Breast epithelium (tissue), 4 donors: ENCODE measurements at places on chromosomes 12 and 14.

DNA sequence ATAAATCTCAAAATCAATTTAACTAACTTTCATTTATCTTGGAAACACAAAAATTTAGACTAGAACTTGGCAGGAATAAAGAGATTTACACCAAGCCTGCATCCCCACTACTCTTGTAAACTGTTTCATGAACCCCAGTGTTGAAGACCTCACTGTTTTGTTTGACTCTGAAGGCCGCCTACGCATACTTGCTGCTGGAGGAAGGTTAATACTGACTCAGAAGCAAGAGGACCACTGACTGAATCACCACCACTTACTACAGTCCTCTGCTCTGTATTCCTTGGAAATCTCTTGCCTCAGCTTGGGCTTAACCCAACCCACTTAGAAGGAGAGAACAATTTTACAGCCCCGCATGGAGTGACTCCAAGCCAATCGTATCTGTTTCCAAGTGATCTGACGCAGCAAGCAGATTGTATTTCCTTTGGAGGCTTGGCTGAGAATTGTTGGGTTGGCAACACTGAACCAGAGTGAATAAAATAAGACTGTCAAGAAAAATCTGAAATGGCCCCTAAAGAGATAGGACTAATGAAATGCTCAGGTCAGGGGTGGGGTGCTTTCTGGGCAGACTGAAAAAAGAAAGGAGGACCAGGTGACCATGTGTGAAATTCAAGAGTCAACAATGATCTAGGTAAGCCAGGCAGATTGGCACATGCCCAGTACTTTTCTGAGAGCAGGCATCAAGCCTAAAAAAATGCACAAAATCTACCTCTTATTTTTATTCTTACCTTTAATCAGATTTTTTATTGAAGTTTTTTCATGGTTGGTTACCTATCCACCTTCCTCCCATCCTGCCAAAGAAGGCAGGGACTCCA lies 248.6 kb downstream of the ZFP36L1 start:
- peaks cover 8% of the 10 kb centered on the region for H3K4me1 ChIP-seq
- H3K36me3 ChIP-seq, result no peaks in the 10 kb centered on the region
- H3K4me3 ChIP-seq, result no peak overlapping the region
- DNase-seq, result no peak
- H3K27ac ChIP-seq, result peak overlapping the region; percentile 95
- no peaks in the 10 kb centered on the region for H3K27me3 ChIP-seq

DNA sequence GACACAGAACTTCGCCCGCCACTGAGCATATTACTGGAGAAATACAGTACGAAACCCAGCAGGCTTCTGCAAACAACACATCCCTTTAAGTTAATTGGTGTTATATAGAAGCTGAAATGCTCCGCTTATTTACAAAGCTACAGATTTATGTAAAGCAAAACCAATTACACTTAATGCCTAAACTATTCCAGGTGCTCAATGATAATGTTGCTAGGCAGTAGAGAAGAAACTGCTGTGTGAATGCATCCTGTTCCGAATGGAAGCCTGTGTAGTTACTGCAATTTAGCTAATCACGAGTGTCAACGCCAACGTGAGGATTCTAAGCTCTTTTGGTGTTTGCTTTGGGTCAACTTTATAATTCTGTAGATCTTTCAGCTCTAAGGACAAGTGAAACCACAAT lies 89.8 kb downstream of the SLC15A5 start:
- H3K36me3 ChIP-seq, result no peaks in the 10 kb centered on the region
- H3K4me1 ChIP-seq, result no peaks in the 10 kb centered on the region
- no peak for DNase-seq
- no peak overlapping the region for H3K4me3 ChIP-seq

DNA sequence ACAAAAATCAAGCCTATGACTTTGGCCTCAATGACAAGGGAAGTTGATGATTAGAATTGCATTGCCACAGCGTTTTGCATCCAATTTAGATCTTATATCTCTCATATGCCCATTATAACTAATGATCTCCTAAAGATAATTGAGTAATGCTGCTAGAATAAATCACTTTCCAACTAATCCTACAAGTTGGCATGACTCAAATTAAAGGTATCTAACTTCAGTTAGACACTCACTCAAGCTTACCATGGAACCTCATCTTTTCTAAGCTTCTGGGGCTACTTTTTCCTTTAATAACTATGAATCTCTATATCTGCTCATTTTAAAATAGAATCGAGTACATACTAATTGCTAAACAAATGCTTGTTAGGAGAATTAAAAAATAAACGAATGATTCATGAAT lies 427.8 kb downstream of the BTG1 start:
- no peak overlapping the region for H3K27ac ChIP-seq
- H3K36me3 ChIP-seq, result no peaks in the 10 kb centered on the region
- H3K4me1 ChIP-seq, result no peaks in the 10 kb centered on the region
- no peaks in the 10 kb centered on the region for H3K27me3 ChIP-seq

DNA sequence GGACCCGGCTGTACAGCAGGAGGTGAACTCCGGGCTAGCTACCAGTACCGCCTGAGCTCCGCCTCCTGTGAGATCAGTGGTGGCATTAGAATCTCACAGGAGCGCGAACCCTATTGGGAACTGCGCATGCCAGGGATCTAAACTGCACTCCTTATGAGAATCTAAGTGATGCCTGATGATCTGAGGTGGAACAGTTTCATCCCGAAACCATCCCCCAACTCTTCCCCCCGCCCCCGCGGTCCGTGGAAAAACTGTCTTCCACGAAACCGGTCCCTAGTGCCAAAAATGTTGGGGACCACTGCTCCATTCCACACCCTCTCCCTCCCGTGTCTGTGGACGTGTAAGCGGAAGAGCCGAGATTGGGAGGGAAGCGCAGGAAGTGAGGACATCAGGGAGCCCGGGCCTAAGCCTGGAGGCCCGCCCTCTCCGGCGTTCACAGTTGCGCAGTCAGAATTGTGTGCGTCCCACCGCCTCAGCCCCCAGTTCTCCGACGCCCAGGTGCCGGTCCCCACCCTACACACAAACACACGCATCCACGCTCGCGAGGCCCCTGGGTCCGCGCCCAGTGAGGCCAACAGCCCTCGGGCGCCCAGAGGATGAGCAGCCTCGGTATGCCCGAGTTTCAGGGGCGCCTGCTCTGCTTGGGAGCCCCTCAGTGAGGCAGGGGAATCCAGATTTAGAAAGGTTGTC lies 1.8 kb upstream of the RNASE4 start:
- peak; percentile 87 for DNase-seq
- peaks cover 9% of the 10 kb centered on the region for H3K4me1 ChIP-seq
- no peaks in the 10 kb centered on the region for H3K36me3 ChIP-seq
- H3K27me3 ChIP-seq, result no peaks in the 10 kb centered on the region
- peak overlapping the region; percentile 99 for H3K27ac ChIP-seq
- H3K4me3 ChIP-seq, result peak overlapping the region; percentile 93

GRCh38 chr12:51393676-51394545 lies 2.7 kb upstream of the GALNT6 start:
- no peak for DNase-seq
- H3K4me3 ChIP-seq, result no peak overlapping the region
- H3K4me1 ChIP-seq, result no peaks in the 10 kb centered on the region
- H3K27ac ChIP-seq, result no peak overlapping the region

DNA sequence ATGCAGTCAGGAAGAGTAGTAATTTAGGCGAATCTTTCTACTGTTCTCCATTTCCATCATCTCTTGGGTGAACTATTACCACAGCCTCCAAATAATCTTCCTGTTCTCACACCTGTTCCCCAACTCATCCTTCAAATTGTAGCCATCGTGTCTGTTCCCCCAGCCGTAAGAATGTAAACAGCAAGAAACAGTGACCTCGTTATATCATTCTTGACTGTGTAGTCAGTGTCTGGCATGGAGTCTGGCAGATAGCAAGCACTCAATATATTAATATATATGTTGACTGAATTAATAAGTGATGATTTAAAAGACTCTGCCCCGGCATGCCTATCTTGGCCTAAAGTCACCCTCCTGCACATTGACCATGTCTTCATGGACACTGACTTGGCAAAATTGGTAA lies 20.3 kb downstream of the PDE6H start:
- no peaks in the 10 kb centered on the region for H3K36me3 ChIP-seq
- no peak overlapping the region for H3K27ac ChIP-seq
- H3K27me3 ChIP-seq, result no peaks in the 10 kb centered on the region
- no peak overlapping the region for H3K4me3 ChIP-seq
- no peak for DNase-seq

DNA sequence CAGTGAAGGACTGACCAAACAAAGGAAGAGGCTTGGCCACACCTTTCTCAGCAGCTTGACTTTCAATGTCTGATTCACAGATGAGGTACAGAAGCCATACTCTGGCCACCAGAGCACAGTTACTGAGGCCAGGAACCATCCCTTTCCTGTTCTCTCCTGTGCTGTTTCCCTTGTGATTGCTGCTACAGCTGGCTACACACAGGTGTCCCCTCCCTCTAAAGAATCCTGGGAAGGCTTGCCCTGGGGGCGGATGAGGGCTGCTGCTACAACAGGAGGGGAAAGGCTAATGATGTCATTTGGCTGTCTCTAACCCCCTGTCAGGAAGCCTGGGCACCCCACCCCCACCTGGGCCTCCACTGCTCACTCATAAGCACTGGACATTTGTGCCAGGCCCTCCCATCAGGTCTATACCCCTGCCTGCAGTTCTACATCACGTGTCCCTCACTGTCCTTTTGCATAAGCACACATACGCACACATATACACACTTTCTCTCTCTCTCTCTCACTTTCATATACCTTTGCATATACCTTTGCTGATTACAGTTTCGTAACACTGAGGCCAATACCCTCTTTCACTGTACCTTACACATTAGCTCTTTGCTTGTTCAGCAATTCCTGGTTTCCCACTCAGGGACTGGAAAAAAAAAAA lies 41.4 kb downstream of the PRPF40B start:
- no peak overlapping the region for H3K4me3 ChIP-seq
- peak overlapping the region; percentile 87 for H3K27ac ChIP-seq
- no peak for DNase-seq

- H3K4me3 ChIP-seq, result no peak overlapping the region
- no peaks in the 10 kb centered on the region for H3K4me1 ChIP-seq
- no peak overlapping the region for H3K27ac ChIP-seq
- no peaks in the 10 kb centered on the region for H3K36me3 ChIP-seq
- H3K27me3 ChIP-seq, result no peaks in the 10 kb centered on the region
These were observed 25.7 kb downstream of the TRAF3 start for GRCh38 chr14:102802834-102803523.

- H3K36me3 ChIP-seq, result no peaks in the 10 kb centered on the region
- DNase-seq, result no peak
- no peaks in the 10 kb centered on the region for H3K4me1 ChIP-seq
- H3K27ac ChIP-seq, result no peak overlapping the region
These were observed 24.3 kb downstream of the EMP1 start for GRCh38 chr12:13220838-13221237.
